ENCODE measurements at places on chromosomes 12 and 14.

DNA sequence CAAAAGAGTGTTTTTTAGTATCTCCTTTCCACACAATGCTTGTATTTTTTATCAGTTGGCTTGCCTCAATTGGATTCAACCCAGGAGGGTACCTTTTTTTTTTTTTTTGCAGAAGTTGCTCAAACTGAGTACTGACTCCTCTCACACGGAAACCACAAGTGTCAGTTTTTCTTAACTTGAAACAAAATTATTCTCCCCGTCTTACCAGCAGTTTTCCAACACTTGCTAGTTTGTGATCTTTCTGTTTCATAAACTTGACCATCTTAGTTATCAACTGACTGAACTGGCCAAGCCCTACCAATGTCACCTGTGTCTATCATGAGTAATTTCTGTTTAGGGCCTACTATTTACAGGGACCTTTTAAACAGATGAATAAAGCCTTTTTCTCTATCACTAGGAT lies 34.1 kb upstream of the ITPR2 start:
- no peak for DNase-seq

- peak; percentile 75 for DNase-seq
Measured at GRCh38 chr14:94689218-94689984, 77.2 kb downstream of the SERPINA3 start.

DNA sequence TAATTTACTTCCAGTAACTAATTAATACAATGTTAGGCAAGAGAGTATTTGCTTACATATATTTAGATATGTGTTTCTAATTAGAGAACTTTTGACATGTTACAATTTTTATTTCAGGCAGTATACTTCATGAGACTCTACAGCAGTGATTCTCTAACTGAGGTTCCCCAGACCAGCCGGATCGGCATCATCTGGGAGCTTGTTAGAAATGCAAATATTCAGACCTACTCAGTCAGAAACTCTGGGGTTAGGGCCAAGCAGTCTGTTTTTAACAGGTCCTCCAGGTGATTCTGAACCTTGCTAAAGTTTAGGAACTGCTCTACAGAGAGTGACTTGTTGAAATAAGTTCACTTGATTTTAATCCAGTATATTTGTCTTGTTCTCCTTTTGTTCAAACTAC lies 46.5 kb downstream of the ARID2 start:
- no peak for DNase-seq

GRCh38 chr12:67758119-67758518 lies 109.6 kb downstream of the DYRK2 start:
- DNase-seq = no peak

GRCh38 chr12:45977620-45978019 lies 12.8 kb downstream of the SCAF11 start:
- DNase-seq = no peak

- peak; percentile 77 for DNase-seq
Measured at GRCh38 chr12:102883204-102883799, 33.7 kb downstream of the PAH start.

GRCh38 chr14:104356738-104357688 lies 218.6 kb downstream of the KIF26A start:
- peak; percentile 11 for DNase-seq

- DNase-seq = no peak
Measured at GRCh38 chr14:101564444-101564776, 3.1 kb downstream of the DIO3 start.

GRCh38 chr14:62213516-62213915 lies 451.3 kb downstream of the SNAPC1 start:
- no peak for DNase-seq

DNA sequence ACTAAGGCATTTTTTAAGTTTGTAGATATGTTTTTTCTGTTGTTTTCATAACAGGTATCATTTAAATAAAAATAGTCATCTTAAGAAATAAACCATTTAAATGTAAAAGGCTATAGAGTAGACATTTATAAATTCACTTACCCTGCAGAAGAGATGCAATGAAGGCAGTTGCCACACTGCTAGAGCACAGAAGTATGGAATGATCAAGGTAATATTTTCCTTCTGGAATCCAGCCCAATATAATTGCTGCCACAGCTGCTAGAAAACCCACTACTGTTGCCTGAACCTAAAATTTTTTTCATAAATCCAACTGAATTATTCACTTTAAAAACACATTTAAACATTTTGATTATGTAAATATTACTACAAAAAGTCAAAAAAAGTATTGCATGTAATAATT lies 69.2 kb downstream of the SLC41A2 start:
- no peak for DNase-seq

- DNase-seq = peak; percentile 78
Measured at GRCh38 chr12:6532927-6533652, 1.2 kb upstream of the GAPDH start.

- DNase-seq = no peak
Measured at GRCh38 chr14:23608454-23608853, 27.7 kb upstream of the DHRS2 start.
